ENCODE measurements at places on chromosomes 5 and 9. TPM values are rescaled to one million over a fixed set of nuclear protein-coding genes. Genes with fewer than 3 reads are reported as not detected.

DNA sequence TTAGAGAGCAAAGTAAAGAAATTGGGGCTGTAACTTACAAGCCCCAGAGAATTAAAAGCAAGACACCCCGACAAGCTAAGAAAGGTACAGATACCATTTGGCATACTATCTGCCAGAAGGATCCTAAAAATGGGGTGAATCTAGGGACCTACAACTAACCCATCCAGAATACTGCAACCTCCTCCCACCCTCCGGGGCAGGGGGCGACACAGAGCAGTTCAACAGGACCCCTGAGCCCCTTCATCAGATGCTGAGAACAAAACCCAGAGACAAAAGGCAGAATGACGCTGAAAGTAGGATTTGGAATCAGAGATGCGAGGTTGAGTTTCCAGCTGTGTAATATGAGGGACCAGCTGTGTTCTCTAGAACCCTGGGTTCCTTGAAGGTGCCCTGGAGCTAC, 71.2 kb downstream of the EPB41L4B start:
- no peak for DNase-seq

GRCh38 chr5:38069360-38069759, 189.0 kb upstream of the EGFLAM start:
- peak; percentile 58 for DNase-seq

- DNase-seq, result no peak
Measured at GRCh38 chr5:160452036-160452435, 30.4 kb downstream of the PTTG1 start.

DNA sequence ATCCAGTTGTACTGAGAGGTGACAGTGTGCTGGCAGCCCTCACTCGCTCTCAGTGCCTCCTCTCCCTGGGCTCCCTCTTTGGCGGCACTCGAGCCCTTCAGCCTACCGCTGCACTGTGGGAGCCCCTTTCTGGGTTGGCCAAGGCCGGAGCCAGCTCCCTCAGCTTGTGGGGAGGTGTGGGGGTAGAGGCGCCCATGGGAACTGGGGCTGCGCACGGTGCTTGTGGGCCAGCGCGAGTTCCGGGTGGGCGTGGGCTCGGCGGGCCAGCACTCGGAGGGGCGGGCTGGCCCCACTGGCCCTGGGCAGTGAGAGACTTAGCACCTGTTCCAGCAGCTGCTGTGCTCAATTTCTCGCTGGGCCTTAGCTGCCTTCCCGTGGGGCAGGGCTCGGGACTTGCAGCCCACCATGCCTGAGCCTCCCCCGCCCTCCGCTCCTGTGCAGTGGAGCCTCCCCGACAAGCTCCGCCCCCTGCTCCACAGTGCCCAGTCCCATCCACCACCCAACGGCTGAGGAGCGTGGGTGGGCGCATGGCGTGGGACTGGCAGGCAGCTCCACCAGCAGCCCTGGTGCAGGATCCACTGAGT, 342.2 kb upstream of the ZNF608 start:
- no peak for DNase-seq

GRCh38 chr9:88816141-88816540, 175.1 kb upstream of the S1PR3 start:
- DNase-seq, result no peak

DNA sequence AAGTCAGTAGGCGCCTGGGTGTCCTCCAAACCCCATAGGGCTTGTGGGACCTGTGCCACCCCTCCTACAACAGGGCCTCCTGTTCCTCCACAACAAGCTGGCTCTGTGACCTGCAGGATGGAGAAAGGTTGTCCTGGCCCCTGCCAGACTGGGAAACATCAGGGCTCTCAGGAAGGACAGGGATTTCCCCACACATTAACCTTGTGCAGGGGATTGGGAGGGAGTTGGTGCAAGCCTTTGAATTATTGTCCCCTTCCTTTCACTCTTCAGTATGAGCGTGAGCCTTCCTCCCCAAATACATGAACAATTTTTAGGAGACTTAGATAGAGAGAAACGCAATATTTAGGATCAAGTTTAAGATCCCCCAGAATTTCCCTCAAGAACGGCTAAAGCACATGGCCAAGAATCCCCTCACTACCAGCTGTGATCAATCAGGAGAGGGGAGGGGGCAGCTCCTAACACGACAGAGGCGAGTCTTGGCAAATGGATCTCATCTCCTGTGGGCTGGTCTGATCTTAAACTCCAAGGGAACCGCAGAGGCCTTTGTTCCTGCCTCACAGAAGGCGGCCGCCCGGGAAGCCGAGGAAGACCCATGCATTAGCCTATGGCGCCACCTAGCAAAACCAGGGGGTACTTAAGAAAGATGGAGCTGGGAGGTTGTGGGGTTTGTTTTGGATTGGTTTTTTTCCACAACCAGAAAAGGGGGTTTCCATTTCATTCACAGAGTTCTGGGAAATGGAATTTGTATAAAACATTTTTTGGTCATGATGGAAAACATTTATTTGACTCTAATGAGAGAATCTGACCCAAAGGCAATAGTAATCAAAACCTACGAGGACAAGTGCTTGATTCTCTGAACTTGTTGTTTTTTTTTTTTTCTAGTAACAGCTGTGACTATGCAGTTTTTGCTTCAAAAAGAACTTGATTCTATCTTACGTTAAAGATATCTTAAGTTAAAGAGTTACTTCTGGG, 36.1 kb upstream of the OSMR start:
- peak; percentile 62 for DNase-seq

DNA sequence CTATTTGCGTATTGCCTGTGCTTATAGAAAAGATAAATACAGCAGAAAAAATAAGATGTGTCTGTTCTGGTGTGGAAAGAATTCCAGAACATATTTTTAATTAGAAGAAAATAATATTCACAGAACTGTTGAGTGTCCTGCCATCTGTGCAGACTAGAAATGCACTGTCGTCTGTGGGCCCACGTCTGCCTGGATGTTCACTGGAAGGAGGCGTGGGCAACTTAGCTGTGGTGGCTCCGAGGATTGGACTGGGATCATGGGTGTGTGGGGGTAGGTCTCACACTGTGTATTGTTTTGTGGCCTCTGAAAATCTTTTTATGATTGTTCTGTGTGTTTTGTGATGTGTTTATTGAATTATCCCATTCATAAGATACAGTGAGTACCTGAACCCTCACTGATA, 126.0 kb upstream of the CACNA1B start:
- DNase-seq, result no peak

GRCh38 chr5:142186857-142187594, 78.4 kb downstream of the NDFIP1 start:
- DNase-seq, result no peak

DNA sequence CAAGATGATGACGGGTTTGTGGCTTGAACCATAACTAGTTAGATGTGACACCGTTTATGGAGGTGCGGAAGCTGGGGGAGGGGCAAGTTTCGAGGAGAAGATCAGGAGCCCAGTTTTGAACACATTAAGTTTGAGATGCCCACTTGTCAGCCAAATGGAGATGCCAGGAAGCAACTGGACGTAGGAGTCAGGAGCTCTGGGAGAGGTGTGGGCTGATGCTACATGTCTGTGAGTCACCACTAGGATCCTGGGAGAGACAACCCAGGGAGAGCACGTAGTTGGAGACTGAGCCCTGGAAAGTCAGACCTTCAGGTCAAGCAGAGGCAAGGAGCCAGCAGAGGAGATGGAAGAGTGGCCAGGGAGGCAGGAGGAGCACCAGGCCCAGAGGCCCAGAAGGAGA, 48.8 kb upstream of the SLC25A51 start:
- DNase-seq, result peak; percentile 84

DNA sequence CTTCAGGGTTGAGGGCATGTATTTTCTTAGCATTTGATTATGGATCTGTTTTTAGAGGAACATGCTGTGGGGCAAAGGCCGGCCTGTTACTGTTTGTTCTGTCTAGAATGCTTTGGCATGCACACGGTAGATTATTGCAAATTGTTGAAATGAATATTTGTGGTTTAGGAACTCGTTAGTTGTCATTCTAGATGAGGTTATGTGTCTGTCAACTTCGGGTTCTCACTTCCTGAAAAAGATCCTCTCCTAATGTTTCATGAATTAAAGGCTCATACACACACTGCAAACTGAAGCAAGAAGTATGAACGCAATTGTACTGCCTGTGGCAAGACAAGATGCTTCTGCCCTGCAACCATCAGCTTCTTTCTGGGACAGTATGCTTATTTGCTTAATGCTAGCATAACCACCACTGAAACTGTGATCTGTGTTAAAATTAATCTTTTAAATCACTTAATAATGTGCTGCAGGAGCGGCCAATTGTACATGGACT, 99.6 kb downstream of the BASP1 start:
- DNase-seq, result peak; percentile 54

- DNase-seq, result peak; percentile 99
Measured at GRCh38 chr5:149485655-149486615, 65.3 kb downstream of the CSNK1A1 start.

DNA sequence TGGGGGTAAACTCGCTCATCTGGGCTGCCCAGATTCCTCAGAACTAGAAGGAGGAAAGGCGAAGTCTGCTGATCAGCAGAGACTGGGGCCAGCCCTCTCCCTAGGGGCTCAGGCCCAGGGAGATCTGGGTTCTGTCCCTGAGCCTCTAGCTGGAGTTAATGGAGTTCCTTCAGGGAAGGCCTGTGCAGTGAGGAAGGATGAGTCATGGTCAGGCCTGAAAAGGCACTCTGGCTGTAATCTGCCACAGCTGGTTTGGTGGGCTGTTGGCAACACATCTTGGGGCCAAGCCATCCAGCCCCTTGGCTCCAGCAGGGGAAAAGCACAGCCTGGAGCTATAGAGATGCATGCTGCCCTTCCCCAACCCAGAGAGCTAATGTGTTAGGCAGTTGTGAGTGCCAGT, 459.6 kb downstream of the PRELID2 start:
- DNase-seq, result no peak

- peak; percentile 72 for DNase-seq
Measured at GRCh38 chr5:958701-959571, 49.7 kb upstream of the NKD2 start.

GRCh38 chr9:70805949-70806348, 315.5 kb downstream of the TRPM3 start:
- DNase-seq, result no peak

Gene FOXD4L6
- 0.40 TPM for total RNA-seq

Gene SPINK1
- not detected for total RNA-seq

Gene CCNO
- 2.7 TPM for total RNA-seq

Gene TRIM14
- total RNA-seq, result 17.6 TPM

Gene SPATA31C1
- total RNA-seq, result not detected

Measured in mammary epithelial cell (primary cell).